Kidney glomerular epithelial cell (primary cell): ENCODE measurements at places on chromosomes 12 and 14.

- DNase-seq: no peak
Observed at GRCh38 chr12:576615-577110, 86.6 kb downstream of the NINJ2 start.

GRCh38 chr12:106442575-106442974, 85.0 kb downstream of the POLR3B start:
- no peak for DNase-seq

DNA sequence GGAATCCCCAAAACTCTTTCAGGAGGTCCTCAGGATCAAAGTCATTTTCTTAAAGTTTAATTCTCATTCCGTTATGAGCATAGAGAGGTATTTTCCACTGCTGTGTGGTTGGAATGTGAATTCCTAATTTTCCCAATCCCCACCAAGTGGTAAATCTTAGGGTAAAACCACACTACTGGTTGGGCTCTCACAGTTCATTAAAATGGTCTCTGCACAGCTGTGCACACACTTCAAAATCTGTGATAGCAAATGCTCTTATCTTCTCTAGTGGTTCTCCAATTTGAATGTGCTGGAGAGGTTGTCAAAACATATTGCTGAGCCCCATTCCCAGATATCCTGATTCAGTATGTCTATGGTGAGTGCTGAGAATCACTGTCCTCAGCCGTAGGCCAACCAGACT, 189.1 kb downstream of the BMP4 start:
- DNase-seq: no peak

DNA sequence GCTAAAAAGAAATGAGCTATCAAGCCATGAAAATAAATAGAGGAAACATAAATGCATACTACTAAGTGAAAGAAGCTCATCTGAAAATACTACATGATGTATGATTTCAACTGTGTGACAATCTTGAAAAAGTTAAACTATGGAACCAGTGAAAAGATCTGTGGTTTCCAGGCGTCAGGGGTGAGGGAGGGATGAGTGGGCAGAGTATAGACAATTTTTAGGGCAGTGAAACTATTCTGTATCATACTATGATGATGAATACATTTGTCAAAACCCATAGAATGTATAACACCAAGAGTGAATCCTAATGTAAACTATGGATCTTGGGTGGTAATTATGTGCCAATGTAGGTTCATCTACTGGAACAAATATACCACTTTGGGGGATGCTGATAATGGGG, 21.3 kb downstream of the SPX start:
- no peak for DNase-seq

DNA sequence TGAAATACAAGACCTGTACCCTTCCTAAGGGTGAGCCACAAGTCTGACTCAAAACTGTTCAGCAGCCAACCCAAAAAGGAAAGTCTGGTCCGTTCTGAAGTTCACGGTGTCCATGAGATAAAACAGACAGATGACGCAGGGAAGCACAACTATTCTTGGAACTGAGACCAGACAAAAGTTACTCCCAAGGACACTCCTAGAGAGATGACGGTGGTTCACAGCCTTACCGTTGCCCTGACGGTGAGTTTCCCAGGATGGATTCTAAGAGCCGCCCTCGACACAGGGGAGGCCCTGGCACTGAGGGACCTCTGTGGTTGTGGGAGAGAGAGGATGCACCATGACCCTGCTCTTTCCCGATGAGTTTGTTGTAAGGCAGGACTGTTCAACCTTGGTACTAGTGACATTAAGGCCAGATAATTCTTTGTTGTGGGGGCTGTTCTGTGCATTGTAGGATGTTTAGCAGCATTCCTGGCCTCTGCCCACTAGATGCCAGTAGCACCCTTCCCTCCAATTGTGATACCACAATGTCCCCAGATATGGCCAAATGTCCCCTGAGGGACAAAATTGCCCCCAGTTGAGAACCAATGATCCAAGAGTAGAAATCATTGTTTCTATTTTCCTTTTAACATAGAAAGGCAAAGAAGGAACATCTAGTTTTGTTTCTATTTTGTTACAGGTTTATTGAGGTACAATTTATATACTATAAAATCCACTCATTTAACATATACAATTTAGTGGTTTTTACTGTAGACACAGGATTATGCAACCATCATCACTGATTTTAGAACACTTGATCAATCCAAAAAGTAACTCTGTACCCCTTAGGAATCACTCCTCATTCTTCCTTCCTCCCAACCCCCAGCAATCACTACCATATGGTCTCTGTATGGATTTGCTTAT, 23.0 kb downstream of the OR10P1 start:
- DNase-seq: no peak

DNA sequence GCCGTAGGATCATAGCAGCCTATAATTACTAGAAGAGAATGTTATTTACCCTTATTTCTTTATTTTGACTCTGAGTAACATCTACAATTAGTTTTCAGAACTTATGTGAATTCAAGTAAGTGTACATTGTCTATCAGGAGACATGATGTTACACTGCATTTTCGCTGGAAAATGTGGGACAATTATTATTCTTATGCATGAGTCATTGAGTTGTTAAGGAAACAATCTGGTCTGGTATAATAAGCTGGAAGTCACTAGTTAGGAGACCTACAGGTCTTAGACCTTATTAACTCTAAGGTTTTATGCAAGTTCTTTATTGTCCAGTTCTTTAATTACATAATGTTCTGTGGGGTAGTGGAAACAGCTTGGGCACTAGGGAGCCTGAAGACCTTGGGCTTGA, 5.8 kb downstream of the KTN1 start:
- DNase-seq: no peak

- peak; percentile 39 for DNase-seq
Observed at GRCh38 chr14:61296719-61297502, 15.8 kb upstream of the TMEM30B start.
